ENCODE measurements at places on chromosomes 12 and 14.

DNA sequence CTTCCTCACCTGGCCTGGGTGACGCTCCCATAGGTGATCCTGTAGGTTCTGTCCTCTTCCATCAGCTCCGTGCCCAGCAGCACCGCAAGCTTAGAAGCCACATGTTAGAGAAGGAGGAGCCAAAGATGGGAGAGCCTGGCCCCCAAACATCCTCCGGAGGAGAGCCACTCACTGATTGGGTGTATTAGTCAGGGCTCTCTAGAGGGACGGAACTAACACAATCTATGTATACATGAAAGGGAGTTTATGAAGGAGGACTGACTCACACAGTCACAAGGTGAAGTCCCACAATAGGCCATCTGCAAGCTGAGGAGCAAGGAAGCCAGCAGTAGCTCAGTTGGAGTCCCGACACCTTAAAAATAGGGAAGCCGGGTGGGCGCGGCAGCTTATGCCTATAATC, 1273.1 kb upstream of the TMEM132C start:
- DNase-seq, result no peak

DNA sequence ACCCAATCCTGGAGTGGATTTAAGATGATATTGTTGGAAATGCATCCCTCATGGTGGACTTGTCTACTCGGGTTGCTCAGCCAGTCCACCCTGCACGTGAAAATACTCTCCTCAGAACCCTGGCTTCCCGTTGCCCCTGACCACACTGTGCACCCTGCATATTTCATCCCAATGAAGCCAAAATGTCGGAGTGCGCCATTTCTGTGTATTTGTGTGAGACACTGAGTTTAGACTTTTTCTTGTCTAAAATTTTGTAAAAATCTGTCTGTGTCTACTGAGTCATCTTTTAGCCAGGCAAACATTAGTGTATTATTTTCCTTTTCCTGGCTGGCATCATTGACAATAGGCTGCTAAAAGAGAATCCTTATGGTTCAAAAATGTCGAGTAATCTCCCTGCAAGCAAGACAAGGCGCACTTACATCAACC, 485 bp upstream of the PNMA1 start:
- DNase-seq, result no peak

DNA sequence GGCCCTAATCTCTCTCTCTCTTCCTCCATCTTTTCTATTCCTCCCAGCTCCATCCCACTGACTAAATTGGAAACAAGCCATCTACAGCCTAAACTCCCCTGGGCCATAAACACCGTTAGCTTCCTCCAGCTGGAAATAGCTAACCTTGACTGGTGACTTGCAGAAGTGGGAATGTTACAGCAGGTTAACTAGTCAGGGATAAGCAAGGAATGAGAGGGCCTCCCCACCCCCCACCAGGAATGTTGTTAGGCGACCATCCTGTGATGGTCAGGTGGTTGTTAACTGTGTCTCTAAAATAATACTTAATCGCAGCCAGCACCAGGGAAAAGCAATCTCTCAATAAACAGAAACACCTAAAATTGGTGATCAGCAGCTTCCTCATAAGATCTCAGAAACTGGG, 40.8 kb downstream of the MIS18BP1 start:
- no peak for DNase-seq

DNA sequence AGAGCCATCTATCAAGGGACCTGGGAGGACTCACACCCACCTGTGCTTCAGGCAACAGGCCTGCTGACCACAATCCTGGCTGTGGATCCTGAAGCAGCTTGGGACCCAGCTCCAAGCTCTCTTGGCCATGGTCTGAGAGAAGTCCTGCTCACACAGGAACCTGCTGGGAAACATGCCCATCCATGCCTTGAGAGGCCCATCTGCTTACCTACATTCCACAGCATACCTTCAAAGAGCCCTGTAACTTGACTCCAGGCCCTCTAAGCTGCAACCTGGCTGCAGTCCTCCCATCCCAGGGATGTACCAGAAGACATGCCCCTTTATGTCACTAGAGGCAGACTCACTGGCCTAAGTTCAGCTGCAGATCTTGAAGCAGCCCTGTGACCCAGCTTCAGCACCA, 61.7 kb upstream of the AMIGO2 start:
- no peak for DNase-seq

- DNase-seq, result no peak
Observed at GRCh38 chr12:5656836-5657235, 224.9 kb downstream of the NTF3 start.

DNA sequence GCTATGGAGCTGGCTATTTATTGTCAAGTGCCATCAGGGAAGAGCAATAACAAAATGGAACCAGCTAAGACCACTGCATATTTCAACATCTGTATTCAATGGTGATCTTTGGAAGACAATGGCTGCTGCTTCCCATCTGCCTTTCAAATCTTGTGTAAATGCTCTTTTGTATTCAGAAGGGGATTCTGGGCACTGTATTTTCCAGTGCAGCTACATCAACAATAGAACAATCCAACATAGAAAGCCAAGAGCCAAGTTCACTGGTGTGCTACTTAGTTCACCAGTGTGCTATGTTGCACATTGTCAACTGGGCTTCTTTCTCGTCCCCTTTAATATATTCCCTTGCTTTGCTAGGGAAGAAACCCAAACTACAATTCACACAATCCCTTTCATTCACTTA, 128.8 kb upstream of the OR4E1 start:
- DNase-seq, result no peak

DNA sequence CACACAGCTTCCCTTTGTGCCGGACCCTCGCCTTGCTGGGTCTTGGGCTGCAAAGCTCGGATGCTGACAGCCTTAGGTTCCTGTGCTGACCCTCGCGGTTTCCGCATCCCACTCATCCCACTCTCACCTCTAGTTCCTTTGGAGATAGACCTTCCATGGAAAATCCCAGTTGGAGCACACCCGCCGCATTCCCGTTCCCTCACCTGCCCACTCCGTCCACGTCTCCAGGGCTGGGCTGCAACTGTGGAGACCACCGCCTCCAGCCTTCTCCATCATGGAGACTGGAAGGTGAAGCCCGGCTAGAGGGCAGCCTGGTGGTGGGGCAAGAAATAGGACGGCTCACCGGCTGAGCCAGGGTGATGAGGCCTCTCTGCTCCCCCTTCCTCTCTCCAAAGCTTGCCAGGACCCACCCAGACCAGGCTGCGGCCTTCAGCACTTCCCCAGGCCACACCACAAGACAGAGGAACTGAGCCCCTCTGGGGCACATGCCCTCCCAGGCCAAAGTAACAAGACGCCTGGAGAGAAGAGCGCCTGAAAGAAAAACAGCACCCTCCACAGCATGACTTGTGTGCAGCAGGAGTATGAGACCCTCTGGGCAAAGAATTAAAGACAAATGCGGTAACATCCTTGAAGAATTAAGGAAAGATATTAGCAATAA, 15.0 kb downstream of the TMEM121 start:
- DNase-seq, result no peak

DNA sequence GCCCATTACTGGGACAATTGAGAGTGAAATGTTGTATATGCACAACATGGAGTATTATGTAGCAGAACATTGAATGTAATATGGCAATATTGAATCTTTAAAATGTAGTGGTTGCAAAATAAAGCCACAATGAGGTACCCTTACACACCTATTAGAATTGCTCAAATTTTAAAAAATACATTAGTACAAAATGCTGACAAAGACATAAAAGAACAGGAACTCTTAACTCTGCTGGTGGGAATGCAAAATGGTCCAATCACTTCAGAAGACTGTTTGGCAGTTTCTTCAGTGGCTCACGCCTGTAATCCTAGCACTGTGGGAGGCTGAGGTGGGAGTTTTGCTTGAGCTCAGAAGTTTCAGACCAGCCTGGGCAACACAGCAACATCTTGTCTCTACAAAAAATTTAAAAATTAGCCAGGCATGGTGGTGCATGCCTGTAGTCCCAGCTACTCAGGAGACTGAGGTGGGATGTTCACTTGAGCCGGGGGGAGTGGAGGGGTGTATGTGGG, 6.8 kb upstream of the NAP1L1 start:
- no peak for DNase-seq
